WERI-Rb-1 (cell line): ENCODE measurements at places on chromosomes 12 and 14.

DNA sequence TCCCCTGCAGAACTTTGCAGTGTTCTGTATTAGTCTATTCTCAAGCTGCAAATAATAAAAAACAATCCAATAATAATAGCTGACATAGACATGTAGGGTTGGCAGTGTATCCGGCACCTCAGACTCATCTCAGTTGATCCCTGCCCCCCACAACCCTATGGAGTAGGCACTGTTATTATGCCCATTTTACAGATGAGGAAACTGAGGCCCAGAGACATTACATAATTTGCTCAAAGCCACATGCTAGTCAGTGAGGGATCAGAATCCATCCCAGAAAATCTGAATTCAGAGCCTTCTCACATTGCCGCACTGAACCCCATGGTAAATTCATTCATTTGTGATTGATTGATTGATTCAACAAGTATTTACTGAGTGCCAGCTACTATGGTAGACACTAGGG lies 226.6 kb upstream of the PWP1 start:
- DNase-seq, result no peak

DNA sequence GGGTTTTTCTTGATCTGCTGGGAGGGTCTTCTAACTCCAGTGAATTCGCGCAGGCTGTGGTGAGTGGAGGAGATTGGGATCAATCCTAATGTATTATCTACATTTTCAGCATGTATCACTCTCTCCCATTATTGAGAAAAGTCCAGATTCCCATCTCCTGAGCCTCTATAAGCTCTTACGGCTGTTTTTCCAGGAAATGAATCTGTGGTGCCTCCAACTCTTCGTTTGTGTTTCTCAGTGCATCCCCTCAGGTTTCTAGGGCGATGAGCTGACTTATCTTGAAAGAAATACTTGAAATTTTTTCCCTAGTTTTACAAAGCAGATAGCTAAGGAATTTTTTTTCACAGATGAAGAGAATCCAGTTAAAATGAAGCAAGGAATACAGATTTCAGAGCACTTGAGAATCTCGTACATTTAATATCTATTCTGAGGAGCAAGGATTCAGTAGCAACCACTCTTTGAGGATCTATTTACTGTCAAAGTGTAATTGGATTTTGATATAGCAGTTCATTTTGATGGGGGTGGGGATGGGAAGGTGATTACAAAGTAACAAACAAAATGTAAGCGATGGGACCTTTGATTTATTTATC lies 138.7 kb downstream of the BRMS1L start:
- DNase-seq, result no peak

GRCh38 chr12:108320507-108321293 lies 18.4 kb downstream of the CMKLR1 start:
- no peak for DNase-seq

DNA sequence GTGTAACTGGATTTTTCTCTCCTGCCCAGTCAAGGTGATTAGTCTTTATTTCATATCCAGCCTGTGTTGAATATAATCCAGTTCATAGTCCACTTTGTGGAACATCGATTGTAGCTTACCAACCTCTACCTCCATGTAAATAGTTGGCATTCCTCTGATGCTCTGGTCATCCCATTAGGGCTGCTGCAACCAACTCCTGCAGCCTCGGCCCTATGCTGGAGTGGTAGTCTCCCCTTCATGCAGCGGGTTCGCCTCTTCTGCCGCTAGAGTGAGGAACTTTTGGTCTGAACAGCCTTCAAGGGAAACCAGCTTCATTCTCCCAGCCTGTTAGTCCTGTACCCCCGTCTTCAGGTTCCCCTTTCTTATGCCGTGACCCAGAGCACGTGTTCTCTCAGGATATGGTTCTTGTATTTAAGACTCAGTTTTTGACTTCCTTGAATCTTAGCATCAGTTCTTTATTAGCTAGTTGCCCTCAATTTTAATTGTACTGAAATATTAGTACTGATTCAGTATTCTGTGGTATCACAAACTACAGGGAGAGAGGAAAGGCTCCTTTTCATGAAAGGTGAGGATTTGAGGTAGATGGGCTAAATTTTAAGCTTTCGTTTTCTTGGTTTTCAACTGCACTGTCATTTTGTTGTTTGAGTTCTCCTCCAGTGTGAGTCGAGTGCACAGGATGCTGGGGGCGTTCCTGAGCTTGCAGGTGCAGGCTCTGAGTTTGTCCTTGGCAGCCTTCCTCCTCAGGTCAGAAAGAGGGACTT lies 33.2 kb downstream of the ZNF664 start:
- no peak for DNase-seq
